ENCODE measurements at places on chromosomes 2 and 18. TPM values are rescaled to one million over a fixed set of nuclear protein-coding genes. Genes with fewer than 3 reads are reported as not detected.

COL4A3 gene
- not detected for total RNA-seq

ZBTB7C gene
- total RNA-seq = 0.10 TPM

REG3G gene
- total RNA-seq = not detected

- H3K36me3 ChIP-seq = peaks cover 14% of the 10 kb centered on the region
- no peaks in the 10 kb centered on the region for H3K27me3 ChIP-seq
- H3K4me1 ChIP-seq = peaks cover 22% of the 10 kb centered on the region
Measured at GRCh38 chr2:241762321-241762932, 14.2 kb upstream of the GAL3ST2 start.

DNA sequence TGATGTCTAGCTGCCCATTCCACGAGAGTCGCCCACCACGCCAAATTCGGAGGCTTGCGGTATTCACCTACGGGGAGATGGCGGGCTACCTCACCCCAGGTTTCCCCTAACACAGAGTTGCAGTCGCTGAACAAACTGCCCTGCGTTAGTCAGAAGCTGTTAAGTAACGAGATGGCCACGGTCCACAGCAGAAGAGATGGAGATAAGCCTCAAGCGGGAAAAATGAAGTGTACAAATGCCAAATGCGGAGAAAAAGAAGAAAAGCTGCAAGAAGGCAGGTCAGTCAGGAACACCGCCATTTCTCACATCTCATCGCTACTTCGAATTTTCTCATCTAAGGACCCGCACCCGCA lies 425 bp downstream of the ASB3 start:
- H3K4me1 ChIP-seq = peaks cover 41% of the 10 kb centered on the region
- H3K36me3 ChIP-seq = peaks cover 13% of the 10 kb centered on the region
- H3K27me3 ChIP-seq = no peaks in the 10 kb centered on the region
- DNase-seq = peak; percentile 20

DNA sequence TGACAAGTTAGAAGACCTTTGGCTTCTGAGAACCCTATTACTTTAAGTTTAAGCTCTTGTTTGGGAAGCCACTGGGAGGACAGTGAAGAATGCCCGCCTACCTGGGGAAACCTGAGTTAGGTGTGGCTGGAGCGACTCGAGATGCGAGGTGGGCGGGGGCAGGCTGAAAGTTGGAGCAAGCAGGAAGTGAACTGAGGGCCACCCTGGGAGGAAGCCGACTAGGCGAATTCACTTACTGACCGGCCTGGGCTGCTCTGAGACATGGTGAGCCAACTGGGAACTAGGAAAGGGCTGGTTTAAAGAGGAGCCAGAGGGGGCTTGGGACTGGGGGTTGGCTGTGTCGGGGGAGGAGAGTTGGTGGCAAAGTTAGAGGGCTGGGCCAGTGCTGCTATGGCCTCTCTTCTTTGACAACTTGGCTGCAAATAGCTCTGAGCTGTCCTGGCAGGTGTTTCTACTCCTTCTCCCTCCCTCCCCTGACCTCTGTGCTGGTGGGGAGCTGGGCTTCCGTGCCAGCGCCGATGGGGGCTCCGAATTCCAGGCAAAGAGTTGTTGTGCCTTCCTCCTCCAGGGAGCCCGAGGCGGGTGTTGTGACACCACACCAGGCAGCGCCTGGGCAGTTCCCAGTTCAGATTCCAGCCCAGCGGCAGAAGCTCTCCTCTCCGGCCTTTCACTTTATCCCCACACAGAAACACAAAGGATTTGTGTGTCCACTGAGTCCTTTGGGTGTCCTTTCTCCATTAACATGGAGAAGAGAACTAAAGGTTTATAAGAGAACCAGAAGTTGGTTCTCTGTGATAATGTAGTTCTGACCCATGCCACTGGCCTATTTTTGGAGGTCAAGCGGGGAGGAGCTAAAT lies at the start of gene VAMP8:
Gene VAMP8 (plus strand): TSS at position 201 of the 857 bp plus-strand sequence. CDS start 61 bp downstream, at position 262.
- H3K27ac ChIP-seq = peak within 1 kb of the TSS; percentile 92
- peak within 1 kb of the TSS; percentile 93 for H3K4me3 ChIP-seq
- peak; percentile 73 for DNase-seq
- peaks cover 31% of the 10 kb centered on the region for H3K36me3 ChIP-seq

- no peak for DNase-seq
- H3K4me1 ChIP-seq = no peaks in the 10 kb centered on the region
- peaks cover 29% of the 10 kb centered on the region for H3K27me3 ChIP-seq
- no peak overlapping the region for H3K27ac ChIP-seq
- no peak overlapping the region for H3K4me3 ChIP-seq
Measured at GRCh38 chr2:145383961-145384360, 864.0 kb upstream of the ZEB2 start.

Data from activated CD4-positive, alpha-beta T cell treated with anti-CD3 and anti-CD28 coated beads, Interleukin-2, amount 10 ng/mL, durations not matched to agents 7 days and 5 days (primary cell).